ENCODE measurements at places on chromosomes 3 and 15.

GRCh38 chr15:48393645-48394506 is 62.6 kb downstream of the DUT start:
- no peak for DNase-seq

DNA sequence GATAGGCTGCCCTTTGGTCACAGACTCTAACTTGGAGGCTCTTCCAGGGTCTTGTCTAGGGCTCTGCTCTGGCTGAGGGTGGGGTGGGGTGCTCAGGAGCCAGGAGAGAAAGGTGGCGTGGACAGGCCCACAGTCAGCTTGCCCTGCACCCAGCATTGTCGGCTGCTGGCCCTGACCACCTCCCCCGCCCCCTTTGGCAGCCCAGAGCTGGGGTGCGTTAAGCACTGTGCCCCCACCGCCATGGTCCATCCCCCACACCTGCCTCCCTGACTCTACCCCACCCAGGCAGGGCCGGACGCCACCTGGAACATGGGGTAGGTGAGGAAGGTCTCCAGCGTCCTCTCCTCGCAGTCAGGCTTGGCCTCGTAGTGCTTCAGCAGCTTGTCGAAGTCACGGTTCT is 58.8 kb downstream of the RASGRF1 start:
- no peak for DNase-seq

DNA sequence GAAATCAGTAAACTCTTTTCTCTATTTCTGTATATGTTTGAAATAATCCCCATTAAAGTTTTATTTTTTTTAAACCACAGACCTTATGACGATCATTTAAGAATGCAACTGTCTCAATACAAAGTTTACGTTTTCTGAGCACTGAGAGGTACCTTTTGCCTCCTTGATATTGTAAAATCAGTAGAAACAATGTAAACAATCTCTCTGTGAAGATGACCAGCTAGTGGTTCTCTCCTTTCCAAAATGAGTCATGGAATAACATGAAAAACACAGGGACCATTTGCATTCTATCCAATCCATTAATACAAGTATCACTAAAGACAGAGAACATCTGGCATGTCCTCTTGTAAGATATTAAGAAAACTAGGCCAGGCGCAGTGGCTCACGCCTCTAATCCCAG is 48.8 kb downstream of the RAD18 start:
- no peak for DNase-seq

GRCh38 chr3:153026026-153026425 is 136.0 kb upstream of the RAP2B start:
- no peak for DNase-seq

GRCh38 chr15:84797801-84798200 is 19.4 kb upstream of the ALPK3 start:
- no peak for DNase-seq

DNA sequence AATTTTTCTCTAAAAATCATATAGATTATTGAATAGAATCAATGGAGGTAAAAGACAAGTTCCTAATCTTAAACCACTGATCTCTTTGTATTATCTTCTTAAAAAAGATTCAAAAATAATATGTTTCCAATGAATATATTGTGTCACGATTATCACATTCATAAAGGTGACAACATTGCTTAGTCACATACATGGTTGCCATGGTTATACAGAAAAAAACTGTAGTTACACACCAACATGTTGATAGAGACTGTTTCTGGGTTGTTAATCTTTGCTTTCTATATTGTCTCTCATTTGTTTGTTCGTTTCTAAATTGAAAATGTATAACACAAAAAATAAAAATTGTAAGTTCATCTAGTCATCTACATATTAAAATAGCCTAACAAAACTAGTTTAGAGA is 376.0 kb upstream of the ALCAM start:
- no peak for DNase-seq

DNA sequence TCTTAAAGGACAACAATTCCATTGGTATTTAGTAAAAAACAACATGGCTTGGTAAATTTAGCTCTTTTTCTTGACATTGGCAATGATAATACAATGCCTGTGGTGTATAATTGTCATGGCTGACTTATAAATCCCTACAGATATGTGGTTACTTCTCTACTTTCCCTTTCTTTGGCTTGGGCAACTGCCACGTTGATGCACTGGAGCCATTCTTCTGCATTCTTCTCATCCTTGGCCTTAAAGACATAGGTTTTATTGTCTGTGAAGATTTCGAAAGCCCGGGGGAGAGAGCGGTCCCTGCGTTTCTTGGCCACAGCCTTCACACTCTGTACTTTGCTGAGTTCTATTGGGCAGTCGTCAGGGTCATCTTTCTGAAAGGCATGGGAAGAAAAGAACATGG is 101.1 kb upstream of the CCNL1 start:
- no peak for DNase-seq

DNA sequence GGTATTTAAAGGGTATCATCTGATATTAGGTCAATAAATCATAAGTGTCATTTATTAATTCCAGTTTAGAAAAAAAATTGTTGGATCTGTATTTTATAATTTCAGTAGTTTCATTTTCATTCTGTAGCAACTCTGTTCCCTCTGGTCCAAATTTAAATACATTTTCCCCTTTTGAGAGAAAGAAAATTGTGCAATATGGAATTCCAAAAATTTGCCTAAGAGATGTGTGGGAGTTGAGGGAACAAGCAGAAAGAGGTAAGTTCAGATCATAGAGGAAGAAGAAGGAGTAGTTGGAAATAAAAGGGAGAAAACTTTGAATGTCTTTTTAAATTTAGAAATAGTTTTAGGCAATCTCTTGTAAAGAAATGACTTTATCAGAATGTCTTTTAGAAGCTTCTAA is 48.9 kb upstream of the MME start:
- no peak for DNase-seq

- DNase-seq = no peak
Observed at GRCh38 chr3:177035676-177036075, 161.6 kb downstream of the TBL1XR1 start.
